ENCODE measurements at places on chromosomes 12 and 14.

DNA sequence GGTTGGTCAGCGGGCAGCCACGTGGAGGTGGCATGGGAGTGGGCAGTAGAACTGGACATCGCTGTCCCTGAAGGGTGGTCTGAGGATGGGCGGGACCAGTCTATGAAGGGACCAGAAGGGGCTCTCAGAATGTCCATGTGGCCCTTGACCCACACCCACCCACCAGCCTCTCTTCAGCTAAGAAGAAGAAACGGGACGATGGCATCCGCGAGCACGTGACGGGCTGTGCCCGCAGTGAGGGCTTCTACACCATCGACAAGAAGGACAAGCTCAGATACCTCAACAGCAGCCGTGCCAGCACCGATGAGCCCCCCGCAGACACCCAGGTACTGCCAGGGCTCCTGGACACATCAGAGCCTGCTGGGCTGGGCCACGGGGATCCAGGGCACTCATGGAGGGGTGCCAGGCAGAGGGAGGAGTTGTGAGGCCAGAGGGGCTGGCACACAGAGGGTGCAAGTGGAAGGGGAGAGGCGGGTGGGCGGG, 21.3 kb downstream of the SETD1B start:
- no peak for DNase-seq

- no peak for DNase-seq
These were observed 35.0 kb downstream of the ITPR2 start for GRCh38 chr12:26798023-26798422.

DNA sequence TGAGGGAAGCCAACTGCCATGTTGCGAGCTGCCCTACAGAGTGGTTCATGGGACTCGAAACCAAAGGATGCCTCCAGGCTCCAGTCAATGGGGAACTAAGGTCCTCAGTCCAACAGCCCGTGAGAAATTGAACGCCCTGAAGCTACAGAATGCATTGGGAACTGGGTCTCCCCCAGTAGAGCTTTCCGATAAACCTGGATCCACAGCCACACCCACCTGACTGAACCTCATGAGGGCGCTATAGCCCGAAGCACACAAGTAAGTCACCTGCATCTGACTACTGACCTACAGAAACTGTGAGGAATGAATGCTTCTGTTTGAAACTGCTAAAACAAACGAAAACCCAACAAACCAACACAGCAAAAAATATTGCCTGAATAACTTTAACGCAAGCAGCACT, 1297.7 kb downstream of the AACS start:
- no peak for DNase-seq

DNA sequence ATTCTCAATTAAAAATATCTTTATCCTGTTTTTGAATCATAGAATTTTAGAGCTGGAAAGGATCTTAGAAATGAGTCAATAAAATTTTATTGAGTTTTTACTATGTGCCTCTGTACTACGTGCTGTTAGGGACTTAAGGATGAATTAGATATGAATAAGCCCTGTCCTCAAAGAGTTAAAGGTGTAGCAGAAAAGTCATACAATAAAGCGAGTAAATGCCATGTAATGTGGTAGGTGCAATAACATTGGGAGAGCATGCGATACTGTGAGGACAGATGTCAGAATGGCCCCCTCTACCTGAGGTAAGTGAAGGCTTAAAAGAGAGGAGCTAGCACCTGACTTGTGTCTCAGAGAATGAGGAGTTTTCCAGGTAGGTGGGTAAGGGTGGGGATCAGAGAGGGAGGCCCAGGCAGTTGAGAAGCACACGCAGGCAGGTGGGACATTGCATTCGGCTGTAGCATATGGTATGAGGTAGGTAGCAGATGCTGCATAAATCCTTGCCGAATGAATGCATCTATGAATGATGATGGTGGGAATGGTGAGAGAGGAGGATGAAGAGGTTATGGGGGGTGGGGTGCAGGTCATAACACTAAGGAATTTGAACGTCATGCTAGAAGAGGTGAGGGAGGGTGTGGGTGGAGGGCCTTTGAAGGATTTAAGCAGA, 35.4 kb upstream of the ATP23 start:
- DNase-seq, result no peak

DNA sequence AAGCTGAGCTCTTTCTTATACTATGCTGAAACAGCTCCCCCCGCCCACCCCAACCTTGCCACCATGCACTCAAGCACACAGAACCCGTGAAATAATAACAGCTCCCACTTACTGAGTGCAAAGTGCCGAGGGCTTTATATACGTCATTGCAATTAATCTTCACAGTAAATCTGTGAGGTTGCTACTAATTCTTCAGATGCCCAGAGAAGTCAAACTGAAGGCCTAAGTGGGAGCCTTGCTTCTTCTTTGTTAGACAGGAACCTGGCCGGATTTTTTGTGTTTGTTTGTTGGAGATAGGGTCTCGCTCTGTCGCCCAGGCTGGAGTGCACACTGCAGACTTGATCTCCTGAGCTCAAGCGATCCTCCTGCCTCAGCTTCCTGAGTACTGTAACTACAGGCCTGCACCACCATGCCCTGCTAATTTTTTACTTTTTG, 34.0 kb downstream of the VCPKMT start:
- DNase-seq, result no peak

- no peak for DNase-seq
These were observed 107.0 kb downstream of the HECTD4 start for GRCh38 chr12:112275207-112275606.

GRCh38 chr14:103518422-103519042, 4.1 kb downstream of the CKB start:
- peak; percentile 35 for DNase-seq

GRCh38 chr12:26334621-26335124, 139.3 kb downstream of the SSPN start:
- DNase-seq, result no peak

DNA sequence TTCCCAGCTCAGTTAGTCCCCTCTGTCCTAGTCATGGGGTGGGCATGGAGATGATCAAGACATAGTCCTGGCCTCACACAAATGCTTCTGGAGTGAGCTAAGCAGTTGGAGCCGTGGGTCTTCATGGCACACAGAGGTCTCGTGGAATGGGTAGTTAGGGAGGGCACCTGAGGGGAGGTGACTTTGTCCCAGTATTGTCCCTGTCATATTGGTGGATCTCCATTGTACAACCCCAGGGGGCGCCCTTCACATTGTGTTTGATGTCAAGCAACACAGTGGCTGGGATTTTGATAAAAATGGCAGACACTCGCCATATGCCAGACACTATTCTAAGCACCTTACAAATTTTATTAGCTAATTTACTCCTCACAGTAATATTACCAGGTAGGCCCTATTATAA, 175.4 kb upstream of the LHX5 start:
- DNase-seq, result no peak

GRCh38 chr12:89863493-89863938, 154.9 kb upstream of the ATP2B1 start:
- DNase-seq, result no peak

DNA sequence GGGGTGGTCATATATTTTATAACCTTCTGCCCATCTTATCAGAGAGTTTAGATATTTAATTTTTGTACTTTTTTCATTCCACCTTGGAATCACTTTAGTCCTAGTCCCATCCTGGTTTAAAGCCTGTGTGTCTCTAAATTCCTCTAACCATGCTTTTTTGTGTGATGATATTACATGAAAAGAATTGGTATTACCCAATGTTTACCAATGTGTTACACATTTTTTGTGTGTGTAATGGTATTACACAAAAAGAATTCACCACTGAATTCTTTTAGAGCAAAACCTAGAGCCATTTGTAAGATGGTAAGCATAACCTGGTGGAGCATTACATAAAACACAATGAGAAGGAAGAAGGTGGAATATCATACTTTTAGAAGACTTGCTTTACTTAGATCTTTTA, 77.5 kb downstream of the FAR2 start:
- DNase-seq, result no peak

DNA sequence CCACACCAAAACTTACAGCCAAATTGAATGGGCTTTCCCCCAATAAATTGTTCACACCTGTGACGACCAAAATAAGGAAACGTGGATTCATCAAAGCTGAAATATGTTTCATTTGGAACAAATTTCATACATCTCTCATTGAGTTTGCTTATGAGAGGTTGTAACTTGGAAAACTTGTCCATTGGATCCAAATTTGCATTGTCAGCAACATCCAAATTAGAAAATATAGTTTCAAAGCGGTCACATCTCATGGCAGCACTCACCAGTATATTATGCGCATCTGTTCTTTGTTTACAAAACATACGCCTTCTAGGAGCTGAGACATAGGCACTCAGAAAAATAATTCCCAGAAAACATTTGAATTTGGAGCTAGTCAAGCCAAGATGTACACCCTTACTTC, 1028.2 kb upstream of the USP15 start:
- no peak for DNase-seq

DNA sequence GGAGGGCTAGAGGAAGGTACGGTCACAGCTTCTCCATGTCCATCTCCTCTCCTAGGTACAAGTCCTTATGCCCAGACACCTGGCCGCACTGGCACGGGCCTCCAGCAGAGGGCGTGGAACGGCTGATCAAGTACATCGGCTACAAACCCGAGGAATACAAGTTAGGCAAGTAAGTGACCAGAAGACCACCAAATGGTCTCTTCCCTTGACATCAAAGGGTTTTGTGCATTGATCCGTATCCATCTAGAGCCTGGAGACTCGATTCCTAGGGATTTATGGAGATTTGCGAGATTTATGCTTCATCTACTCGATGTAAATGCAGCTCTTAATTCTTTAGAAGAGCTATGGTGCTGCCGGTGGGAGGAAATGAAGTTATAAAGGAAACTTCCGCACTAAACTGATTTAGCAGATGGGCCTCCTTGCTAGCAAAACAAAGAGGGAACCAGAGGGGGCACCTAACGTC, 44.2 kb downstream of the KCTD10 start:
- peak; percentile 56 for DNase-seq

GRCh38 chr12:102195826-102196225, 1.8 kb downstream of the PMCH start:
- DNase-seq, result no peak

- DNase-seq, result no peak
These were observed 19.1 kb upstream of the DNAH10 start for GRCh38 chr12:123743002-123743401.

DNA sequence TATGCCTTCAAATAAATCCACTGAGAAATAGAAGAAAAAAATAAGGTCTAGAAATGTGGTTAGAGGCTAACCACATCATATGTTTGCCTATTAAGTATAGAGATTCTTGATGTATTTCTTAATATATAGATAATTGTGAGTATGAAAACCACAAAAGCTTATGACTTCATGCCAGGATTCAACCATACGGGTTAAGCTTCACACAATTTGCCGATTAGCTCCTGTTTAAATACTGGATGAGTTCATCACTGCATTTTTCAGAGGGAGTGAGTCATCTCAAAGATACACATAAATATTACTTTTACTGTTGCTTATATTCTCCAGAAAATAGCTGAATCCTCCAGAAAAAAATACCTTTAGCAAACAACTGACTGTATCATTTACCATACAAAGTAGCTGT, 79.6 kb downstream of the RPL10L start:
- no peak for DNase-seq

- DNase-seq, result no peak
These were observed 248.1 kb downstream of the DPY19L2 start for GRCh38 chr12:63420206-63420644.

GRCh38 chr12:75170640-75171185, 38.9 kb downstream of the KCNC2 start:
- no peak for DNase-seq

DNA sequence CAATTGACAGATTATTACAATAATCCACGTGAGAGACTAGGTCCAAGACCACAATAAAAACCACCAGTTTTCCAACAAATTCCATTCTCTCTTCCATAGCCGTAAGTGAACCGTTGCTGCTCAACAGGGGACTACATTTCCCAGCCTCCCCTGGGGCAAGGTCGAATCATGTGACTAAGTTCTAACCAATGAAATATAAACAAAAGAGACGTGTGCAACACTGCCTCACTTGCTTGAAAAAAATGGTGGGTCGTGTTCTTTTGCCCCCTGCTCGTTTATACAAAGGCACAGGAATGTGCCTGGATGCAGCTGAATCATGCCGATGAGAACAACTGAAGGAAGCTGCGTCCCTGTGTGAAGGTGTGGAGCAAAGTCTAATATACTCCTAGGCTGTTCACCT, 51.1 kb downstream of the HSPB8 start:
- DNase-seq, result no peak

DNA sequence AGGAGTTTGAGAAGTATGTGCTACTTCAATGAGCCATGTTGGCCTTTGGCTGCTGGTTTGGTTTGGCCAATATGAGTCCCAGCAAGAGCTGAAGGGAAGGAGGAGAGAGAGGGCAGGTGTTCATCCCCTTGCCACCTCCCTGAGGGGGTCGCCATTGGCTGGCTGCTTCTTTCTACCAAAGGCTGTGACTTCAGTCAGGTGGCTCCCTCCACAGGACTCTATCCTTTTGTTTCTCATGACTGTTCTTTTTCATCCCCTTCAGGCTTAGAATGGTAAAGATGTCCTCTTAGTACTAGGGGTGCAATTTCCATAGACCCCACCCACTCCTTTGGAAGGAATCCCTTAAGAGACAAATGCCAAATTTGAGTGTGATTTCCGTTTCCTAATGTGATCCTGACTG, 31.2 kb upstream of the OTOGL start:
- DNase-seq, result no peak

- no peak for DNase-seq
These were observed 5.1 kb upstream of the PAPLN start for GRCh38 chr14:73231981-73232851.

DNA sequence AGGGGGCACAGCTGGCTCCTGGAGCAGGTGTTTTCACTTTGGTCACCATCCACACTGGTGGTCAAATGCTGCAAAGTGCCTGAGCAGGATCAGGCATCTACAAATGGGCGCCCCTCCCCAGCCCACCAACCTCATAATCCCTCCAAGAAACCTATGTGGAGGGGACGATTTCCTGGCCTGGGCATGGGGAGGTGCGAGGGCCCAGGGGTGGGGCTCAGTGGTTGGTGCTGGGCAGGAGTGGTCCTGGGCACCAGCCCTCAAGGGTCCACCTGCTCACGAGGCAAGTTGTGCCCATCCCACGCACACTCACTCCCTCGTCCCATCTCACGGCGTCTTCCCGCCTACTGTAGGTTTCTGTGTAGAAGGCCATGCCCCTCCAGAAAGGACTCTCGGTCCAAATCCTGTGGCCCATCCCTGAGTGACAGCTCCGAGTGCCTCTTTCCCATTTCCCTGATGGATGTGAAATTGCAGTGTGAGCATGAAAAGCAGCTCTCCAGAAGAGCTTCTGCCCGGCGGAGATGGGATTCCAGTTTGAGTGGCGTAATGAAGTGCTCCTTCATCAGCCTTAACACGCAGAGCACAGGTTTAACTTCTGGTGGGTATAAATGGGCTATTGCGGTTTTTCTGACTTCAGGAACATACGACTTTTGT, 36.9 kb downstream of the SLC15A4 start:
- no peak for DNase-seq

DNA sequence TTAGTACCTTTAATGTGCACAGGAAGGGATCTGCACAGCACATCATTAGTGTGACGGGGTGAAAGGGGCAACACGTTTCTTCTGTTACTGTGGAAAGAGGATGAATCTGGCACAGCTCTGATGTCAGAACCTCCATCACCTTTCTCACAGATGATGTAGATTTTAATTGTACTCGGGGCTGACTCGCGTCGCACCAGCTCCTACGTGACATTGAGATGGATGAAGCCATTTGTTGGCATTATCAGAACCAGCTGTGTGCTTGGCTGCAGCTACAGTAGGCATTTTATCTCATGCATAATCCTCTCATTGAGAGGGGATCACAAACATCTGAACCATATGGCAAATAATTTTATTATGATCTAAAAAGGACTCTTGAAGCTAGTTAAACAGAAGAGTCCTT, 173.6 kb downstream of the PDZRN4 start:
- no peak for DNase-seq

- no peak for DNase-seq
These were observed 33.8 kb downstream of the SYT1 start for GRCh38 chr12:78898416-78898815.
